ENCODE measurements at places on chromosomes 7 and 10.

- DNase-seq: no peak
Observed at GRCh38 chr10:122128357-122128756, 139.4 kb downstream of the TACC2 start.

- DNase-seq: no peak
Observed at GRCh38 chr7:12670000-12670729, 17.3 kb upstream of the ARL4A start.

- no peak for DNase-seq
Observed at GRCh38 chr10:103667356-103667755, 173.9 kb downstream of the NEURL1 start.

DNA sequence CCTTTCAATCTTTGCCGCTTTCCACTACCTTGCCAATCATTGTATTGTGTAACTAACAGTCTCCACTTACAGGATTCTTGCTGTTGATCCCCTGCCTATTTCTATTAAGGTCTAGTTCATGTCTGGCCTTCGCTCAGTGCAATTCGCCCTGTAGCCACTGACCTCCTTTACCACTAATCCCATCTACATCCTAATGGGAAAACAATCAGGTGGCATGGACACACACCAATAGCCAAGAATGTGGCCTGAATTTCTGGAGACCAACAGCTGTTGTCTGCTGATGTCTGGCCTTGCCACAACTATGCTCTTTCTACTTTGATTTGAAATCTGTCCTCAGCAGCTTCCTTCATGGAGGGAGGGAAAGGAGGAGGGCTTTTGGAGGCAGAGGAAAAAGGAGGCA, 546.2 kb downstream of the SORCS3 start:
- no peak for DNase-seq

DNA sequence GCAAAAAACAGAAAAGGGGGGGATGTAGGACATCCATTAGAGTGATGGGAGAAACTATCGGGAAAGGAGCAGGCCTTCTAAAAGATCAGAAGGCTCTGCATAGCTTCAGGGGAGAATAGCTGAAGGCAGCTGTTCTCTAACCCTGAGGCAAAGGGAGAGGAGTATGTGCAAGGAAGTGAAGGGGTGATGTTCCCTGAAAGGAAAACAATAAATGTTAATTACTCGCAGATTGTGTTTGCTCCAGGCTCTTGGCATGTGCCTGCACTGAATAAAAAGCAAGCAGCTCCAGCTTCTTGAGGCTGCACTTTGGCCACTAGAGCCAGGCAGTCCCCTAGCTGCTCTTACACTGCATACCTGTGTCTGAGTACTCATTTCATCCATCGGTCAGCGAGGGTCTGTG, 14.4 kb upstream of the STARD3NL start:
- no peak for DNase-seq

- DNase-seq: no peak
Observed at GRCh38 chr7:46363688-46364087, 442.6 kb upstream of the IGFBP3 start.

- DNase-seq: no peak
Observed at GRCh38 chr7:148967032-148967372, 61.3 kb downstream of the PDIA4 start.

DNA sequence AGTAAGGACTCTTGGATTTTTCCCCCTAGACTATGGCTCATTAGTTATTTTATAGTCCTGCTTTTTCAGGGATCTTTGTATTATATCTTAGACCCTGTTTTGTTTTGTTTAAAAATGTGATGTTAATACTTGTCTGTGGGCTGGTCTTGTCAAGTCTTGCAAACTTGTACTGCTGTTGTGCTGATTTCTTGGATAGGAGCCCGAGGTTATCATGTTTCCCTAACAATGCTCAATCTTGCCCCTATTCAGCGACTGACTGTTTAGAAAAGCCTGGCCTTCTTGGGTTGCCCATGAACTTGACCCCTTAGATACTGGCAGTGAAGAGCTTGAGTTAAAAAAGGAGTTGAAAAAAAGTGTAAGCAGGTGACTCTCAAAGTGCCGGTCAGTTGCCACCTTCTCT, 115.7 kb downstream of the KIAA1217 start:
- DNase-seq: no peak

- DNase-seq: no peak
Observed at GRCh38 chr10:114723991-114724715, 66.1 kb upstream of the ABLIM1 start.

- no peak for DNase-seq
Observed at GRCh38 chr10:80589726-80590373, 52.1 kb downstream of the SH2D4B start.

DNA sequence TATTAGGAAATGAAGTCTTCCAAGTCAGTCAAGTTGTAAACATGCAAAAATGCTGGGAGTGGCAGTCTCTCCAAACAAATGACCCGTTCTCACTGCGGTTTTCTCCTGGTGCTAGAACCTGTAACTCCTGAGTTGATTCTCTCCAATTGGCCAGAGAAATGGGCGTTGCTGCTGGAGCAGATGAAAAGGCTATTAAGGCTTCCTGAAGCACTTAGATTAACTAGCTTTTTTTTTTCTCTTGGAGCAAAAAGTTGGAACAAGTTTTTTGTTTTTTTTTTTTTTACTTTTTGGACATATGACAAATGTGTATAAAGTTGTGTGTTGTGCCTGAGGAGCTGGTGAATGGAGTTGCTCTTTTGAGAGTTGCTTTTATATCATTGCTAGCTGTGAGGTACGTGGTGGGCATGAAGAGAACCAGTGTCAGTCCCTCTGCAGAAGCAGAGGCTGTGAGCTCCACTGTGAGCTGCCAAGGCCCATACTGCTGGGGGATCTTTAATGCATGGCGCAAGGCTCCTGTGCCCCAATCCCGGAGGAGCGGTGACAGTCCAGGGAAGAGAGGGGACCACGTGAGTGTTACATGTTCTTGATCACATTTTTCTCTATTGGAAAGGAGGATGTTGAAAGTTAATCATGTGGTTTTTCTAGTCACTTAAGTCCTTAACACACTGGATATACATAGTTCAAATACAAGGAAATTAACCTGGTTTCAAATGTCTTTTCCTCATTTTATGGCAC, 393.6 kb upstream of the GALNT17 start:
- DNase-seq: no peak

- DNase-seq: peak; percentile 49
Observed at GRCh38 chr10:110600487-110601101, 33.1 kb downstream of the SMC3 start.

- DNase-seq: no peak
Observed at GRCh38 chr7:41691286-41692190, 11.4 kb downstream of the INHBA start.

- no peak for DNase-seq
Observed at GRCh38 chr7:149409895-149410294, 51.0 kb downstream of the ZNF777 start.

GRCh38 chr10:10530313-10530712, 487.4 kb upstream of the CELF2 start:
- DNase-seq: no peak

DNA sequence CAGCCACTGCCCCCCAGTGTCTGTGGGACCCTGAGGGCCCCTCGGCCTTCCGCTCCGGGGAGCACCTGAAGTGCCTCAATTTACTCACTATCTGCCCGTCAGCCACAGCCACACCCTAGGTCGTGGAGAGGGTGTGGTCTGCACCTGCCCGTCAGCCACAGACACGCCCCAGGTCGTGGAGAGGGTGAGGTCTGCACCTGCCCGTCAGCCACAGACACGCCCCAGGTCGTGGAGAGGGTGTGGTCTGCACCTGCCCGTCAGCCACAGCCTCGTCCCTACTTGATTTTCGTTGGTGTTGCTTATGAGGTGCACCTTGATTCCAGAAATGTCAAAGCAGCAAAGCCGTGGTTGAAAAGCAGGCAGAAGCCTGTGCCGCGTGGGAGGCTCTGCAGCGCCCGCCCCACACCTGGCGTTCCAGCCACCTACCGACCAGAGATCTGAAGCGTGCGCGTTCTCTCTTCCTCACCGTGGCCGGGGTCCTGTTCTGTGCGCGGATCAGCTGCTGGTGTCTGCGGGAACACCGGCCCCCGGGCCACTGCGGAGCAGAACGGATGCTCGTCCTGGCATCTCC, 101.6 kb downstream of the DYNC2I1 start:
- DNase-seq: peak; percentile 35

DNA sequence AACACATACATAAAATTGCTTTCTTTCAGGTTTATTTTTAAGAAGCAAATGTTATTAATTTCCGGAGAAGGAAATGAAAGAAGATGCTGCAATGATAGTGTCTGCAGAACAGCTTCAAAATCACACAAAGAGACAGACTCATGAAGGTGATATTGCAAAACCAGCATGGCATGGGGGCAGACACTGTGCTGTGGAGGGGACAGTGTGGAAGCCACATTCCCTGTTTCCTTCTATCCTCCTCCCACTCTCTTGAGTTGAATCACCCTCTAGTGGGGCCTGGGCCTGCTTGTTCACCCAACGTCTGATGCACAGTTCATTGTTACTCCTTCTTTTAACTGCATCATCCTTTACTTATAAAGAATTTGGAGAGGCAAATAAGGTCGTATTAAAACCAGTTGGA, 104.0 kb upstream of the INSIG1 start:
- DNase-seq: no peak

GRCh38 chr7:143314127-143314526, 1.8 kb upstream of the CLCN1 start:
- DNase-seq: no peak

- no peak for DNase-seq
Observed at GRCh38 chr7:115183431-115184057, 261.6 kb downstream of the MDFIC start.

DNA sequence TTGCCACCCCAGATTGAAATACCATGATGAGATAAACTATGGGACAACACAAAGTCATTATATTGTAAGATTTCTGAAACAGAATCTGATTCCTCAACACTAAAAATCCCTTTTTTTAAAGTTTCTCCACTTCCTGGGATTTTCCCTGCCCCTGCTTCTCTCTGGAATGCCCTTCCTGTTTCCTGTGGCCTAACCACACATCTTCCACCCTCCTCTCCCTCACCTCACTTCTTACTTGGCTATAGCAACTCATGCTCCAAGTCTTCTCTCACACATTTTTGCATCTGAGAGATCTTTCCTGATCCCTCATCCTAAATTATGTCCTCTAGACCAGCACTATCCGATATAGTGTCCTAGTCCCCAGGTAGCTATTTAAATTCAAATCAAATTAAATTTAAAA, 4.1 kb upstream of the RELN start:
- DNase-seq: no peak

DNA sequence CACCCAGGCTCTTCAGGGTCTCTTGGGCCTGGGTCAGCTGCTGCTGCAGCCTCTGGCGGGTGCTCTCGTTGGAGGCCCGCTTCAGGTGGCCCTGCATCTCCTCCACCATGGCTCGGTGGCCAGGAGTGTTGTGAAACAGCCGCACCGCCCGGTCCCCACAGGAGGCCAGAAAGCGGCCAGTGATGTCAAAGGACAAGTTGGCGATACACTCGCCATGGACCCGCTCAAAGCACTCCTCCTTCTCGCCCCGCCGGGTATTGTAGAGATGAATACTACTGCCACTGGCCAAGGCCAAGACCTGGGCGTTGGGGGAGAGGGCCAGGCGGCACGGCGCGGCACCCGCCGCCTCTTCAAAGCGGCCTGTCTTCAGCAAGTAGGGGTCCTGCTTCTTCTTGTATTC, 7.9 kb downstream of the TBL2 start:
- DNase-seq: no peak

- no peak for DNase-seq
Observed at GRCh38 chr10:79552143-79552542, 8.1 kb downstream of the SFTPA2 start.

DNA sequence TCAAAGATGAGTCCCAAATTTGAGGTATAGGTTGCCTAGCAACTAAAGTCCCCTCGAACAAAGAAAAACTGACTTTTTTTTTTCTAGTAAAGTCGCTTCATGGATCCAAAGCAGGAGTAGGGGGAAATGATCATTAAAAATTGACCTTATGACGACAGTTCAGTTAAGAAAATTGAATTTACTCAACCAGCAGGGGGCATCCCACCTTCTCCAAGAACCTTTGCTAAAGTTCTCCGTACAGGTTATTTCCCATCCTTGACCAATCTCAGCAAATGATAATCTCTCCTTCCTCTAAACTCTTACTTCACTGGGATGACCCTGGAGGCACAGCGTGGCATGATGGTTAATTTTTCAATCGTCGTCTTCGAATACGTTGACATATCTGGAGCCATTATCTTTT, 228.3 kb downstream of the CALN1 start:
- no peak for DNase-seq

Measured in CD4-positive, alpha-beta T cell treated with Interleukin-15 for 4 hours (primary cell).